ENCODE measurements at places on chromosomes 2 and 18. TPM values are rescaled to one million over a fixed set of nuclear protein-coding genes. Genes with fewer than 3 reads are reported as not detected.

DNA sequence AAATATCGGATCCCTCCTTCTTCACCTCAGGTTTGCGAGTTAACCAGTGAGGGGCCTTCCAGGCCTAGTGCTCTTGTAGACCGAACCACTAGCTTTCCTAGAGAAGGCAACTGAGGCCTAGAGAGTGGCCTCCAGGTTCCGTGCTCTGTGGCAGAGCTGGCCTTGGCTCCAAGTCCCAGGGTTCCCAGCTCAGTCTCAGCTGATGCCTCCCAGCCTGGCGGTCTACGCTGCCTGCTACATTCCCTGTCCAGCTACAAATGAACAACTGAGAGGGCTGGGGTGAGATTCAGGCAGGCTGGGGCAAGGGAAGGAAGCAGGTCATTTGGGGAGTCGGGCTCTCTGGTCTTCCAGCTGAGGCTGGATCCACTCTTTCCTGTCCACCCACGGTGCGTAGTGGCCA is 2.3 kb downstream of the STEAP3 start:
- H3K4me1 ChIP-seq, result peaks cover 21% of the 10 kb centered on the region
- H3K4me3 ChIP-seq, result no peak overlapping the region
- no peak for DNase-seq
- H3K27ac ChIP-seq, result no peak overlapping the region
- H3K36me3 ChIP-seq, result no peaks in the 10 kb centered on the region
- H3K27me3 ChIP-seq, result no peaks in the 10 kb centered on the region

DNA sequence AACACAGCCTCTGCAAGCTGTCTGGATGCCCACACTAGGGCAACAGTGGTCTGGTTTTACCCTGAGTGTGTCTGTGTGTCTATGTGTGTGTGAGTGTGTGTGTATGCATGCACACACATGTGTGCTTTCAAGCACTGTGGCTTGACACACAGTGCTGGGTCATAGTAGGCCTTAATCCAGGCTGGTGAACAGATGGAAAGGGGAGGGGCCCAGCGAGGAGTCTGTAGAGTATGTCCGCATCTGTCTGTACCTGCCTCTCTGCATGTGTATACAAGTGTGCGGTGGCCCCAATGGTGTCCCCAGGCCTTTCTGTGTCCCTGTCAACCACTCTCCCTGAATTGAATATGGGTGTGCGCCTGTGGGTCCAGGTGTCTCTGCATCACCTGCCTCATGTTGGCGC is 9.3 kb upstream of the KCNIP3 start:
- no peak for DNase-seq
- no peaks in the 10 kb centered on the region for H3K36me3 ChIP-seq
- no peak overlapping the region for H3K4me3 ChIP-seq
- H3K4me1 ChIP-seq, result no peaks in the 10 kb centered on the region
- H3K27me3 ChIP-seq, result no peaks in the 10 kb centered on the region

DNA sequence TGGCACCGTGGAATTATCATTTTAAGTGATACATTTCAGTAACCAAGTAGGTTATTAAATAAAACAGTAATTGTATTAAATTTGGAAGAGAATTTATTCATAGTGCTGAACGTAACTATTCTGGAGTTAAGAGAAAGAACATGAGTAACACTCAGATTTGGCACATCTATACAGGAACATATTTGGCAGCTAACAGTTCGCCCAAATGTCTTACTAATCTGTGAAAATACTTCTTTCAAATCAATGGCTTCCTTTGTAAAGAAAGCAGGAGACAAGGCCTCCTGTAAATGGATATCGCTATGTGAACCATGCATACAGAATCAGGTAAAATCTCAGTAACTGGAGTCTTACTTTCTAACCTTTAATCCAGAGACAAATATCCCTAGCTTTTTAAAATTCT is 64.4 kb downstream of the ZNF516 start:
- DNase-seq, result no peak
- no peaks in the 10 kb centered on the region for H3K27me3 ChIP-seq
- no peak overlapping the region for H3K4me3 ChIP-seq
- H3K27ac ChIP-seq, result no peak overlapping the region

GRCh38 chr2:204346906-204347305 is 198.4 kb upstream of the PARD3B start:
- no peak overlapping the region for H3K4me3 ChIP-seq
- no peak for DNase-seq
- H3K36me3 ChIP-seq, result no peaks in the 10 kb centered on the region

Gene DSG1
- total RNA-seq, result 0.83 TPM

Gene C2orf15
- total RNA-seq, result 0.29 TPM

Gene GPR39
- total RNA-seq, result not detected

Gene CEBPZOS
- 64.1 TPM for total RNA-seq

Gene IGFBP2
- 73.2 TPM for total RNA-seq

- no peaks in the 10 kb centered on the region for H3K27me3 ChIP-seq
- no peaks in the 10 kb centered on the region for H3K36me3 ChIP-seq
- H3K27ac ChIP-seq, result no peak overlapping the region
These were observed 47.0 kb upstream of the PPP1CB start for GRCh38 chr2:28704621-28705020.

DNA sequence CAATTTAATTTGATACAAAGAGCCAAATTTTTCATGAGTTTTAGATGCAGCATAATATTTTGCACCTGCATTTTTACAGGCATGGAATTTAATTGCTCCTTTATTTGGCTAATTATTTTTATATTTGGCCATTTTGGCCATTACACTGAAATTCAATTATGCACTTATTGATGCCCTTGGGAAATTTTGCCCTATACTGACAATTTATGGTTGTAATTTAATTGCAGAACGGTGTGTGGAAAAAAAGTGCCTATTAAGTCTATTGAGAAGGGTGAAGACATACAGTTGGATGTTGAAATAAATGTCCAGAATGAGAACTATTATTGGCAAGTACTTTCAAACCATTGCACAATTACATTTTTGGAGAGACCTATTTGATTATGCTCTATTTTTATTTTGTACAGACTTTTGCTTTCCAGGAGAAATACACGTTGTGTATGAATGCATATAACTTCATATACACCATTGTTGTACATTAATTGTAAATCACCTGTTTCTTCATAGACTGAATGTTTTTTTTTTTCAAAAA is 1319.3 kb upstream of the CDH2 start:
- H3K4me1 ChIP-seq, result no peaks in the 10 kb centered on the region
- no peak overlapping the region for H3K27ac ChIP-seq
- no peak overlapping the region for H3K4me3 ChIP-seq
- no peaks in the 10 kb centered on the region for H3K27me3 ChIP-seq
- H3K36me3 ChIP-seq, result no peaks in the 10 kb centered on the region

Gene PCARE
- total RNA-seq, result 2.4 TPM
